ENCODE measurements at places on chromosomes 2 and 18. TPM values are rescaled to one million over a fixed set of nuclear protein-coding genes. Genes with fewer than 3 reads are reported as not detected.

DNA sequence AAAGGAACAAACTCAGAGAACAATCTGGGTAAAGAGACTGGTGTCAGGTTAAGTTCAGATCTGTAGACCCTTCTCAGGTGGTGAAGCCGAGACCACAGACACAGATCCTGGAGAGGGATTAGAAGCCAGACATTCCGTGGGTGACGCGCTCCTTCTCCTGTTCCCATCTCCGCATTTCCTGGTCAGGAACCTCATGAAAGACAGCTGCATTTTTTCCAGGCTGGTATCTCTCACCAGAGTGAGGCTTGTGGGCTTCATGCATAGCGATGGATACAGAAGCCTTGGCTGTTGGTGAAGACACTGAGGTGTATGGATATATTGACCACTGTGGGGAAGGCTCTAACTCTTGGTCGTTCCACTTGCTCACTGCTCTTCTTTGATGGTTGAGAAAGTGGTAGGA is 152.6 kb downstream of the FAM210A start:
- no peak for DNase-seq
- H3K27me3 ChIP-seq = no peaks in the 10 kb centered on the region
- H3K36me3 ChIP-seq = no peaks in the 10 kb centered on the region
- no peak overlapping the region for H3K27ac ChIP-seq
- H3K4me1 ChIP-seq = peaks cover 25% of the 10 kb centered on the region

DNA sequence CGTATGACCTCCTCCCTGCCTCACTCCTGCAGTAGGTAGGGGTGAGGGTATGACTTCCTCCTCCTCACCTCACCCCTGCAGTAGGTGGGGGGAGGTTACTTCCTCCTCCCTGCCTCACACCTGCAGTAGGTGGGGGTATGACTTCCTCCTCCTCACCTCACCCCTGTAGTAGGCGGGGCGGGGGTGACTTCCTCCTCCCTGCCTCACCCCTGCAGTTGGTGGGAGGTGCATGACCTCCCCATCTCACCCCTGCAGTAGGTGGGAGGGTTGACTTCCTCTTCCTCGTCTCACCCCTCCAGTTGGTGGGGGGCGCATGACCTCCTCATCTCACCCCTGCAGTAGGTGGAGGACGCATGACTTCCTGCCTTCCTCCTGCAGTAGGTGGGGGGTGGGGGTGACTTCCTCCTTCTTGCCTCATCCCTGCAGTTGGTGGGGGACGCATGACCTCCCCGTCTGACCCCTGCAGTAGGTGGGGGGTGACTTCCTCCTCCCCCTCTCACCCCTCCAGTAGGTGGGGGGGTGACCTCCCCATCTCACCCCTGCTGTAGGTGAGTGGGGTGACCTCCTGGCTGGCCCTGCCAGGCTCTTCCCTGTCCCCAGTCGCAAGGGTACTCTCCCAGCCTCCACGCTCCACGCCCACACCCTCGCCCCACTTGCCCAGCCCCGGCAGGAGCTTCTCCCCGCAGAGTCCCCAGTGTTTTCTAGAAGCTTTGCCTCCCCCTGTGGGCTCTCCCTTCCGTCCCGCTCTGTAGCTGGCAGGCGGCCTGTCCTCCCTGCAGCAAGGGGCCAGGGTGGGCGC is 39.3 kb downstream of the TSHZ1 start:
- peak overlapping the region; percentile 87 for H3K27ac ChIP-seq
- no peak for DNase-seq
- H3K4me3 ChIP-seq = no peak overlapping the region
- no peaks in the 10 kb centered on the region for H3K27me3 ChIP-seq

GRCh38 chr2:20067992-20068584 is 16.7 kb upstream of the LAPTM4A start:
- no peaks in the 10 kb centered on the region for H3K27me3 ChIP-seq
- no peak overlapping the region for H3K27ac ChIP-seq
- no peaks in the 10 kb centered on the region for H3K36me3 ChIP-seq
- peaks cover 21% of the 10 kb centered on the region for H3K4me1 ChIP-seq
- no peak for DNase-seq
- H3K4me3 ChIP-seq = no peak overlapping the region

DNA sequence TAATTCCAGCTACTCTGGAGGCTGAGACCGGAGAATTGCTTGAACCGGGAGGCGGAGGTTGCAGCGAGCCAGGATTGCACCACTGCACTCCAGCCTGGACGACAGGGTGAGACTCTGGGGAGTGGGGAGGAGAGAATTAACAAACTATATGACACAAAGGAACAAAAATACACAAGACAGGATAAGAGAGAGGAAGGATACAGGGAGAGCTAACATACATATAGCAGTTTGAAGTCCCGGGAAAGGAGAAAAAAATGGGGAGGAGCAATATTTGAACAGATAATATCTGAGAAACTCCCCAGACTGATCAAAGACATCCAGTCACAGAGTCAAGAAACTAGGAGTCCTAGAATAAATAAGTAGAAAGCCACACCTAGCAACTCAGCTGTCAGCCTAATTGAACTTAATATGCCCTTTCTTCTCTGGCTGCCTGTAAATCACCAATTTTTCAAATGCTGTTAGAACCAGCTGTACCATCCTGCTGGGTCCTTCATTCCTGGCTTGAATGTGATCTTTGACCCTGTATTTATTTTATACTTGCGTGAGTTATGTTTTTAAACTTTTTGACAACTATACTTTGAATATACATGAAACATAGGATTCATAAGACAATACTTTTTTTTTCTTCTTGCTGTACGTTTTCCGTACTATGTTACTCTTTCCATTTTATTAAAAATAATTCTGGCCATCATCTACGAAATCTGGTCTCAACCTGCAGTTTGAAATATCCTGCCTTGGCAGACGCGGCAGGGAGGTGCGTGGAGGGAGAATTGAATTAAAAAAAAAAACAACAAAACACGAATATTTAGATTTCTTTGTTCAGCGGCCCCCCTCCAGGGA is 876 bp upstream of the CYP27A1 start:
- no peak for DNase-seq
- peaks cover 13% of the 10 kb centered on the region for H3K4me1 ChIP-seq
- peak overlapping the region; percentile 88 for H3K27ac ChIP-seq
- peaks cover 6% of the 10 kb centered on the region for H3K27me3 ChIP-seq

GRCh38 chr2:75959724-75960471 is 249.2 kb upstream of the GCFC2 start:
- H3K4me1 ChIP-seq = no peaks in the 10 kb centered on the region
- H3K27me3 ChIP-seq = no peaks in the 10 kb centered on the region
- H3K36me3 ChIP-seq = no peaks in the 10 kb centered on the region
- H3K4me3 ChIP-seq = no peak overlapping the region

The IKZF2 gene
- 18.5 TPM for total RNA-seq
